Tongue (tissue), 3 donors: ENCODE measurements at places on chromosomes 2 and 18. TPM values are rescaled to one million over a fixed set of nuclear protein-coding genes. Genes with fewer than 3 reads are reported as not detected.

The HOXD1 gene
- not detected for total RNA-seq

The MROH2A gene
- 2.5 TPM for total RNA-seq

The PROKR1 gene
- total RNA-seq = 1.0 TPM

The CGREF1 gene
- 1.6 TPM for total RNA-seq

The ZSWIM2 gene
- not detected for total RNA-seq

The CEP192 gene
- total RNA-seq = 45.2 TPM

The TUBA3E gene
- total RNA-seq = not detected

The PTPN2 gene
- 27.9 TPM for total RNA-seq

The GNAL gene
- total RNA-seq = 3.9 TPM

The LYPD1 gene
- 3.6 TPM for total RNA-seq

The LIMS2 gene
- total RNA-seq = 15.0 TPM

The ECEL1 gene
- 0.31 TPM for total RNA-seq

The DLGAP1 gene
- total RNA-seq = 4.4 TPM

The LBX2 gene
- total RNA-seq = not detected

The NEU2 gene
- not detected for total RNA-seq

The ANKRD30B gene
- not detected for total RNA-seq

The CTLA4 gene
- 1.2 TPM for total RNA-seq

The CLEC4F gene
- not detected for total RNA-seq

The RBM44 gene
- 4.0 TPM for total RNA-seq

The EFHD1 gene
- total RNA-seq = 4.9 TPM

The KATNAL2 gene
- total RNA-seq = 4.7 TPM

The TBR1 gene
- total RNA-seq = not detected
